Dermis blood vessel endothelial cell (primary cell): ENCODE measurements at places on chromosomes 3 and 15.

DNA sequence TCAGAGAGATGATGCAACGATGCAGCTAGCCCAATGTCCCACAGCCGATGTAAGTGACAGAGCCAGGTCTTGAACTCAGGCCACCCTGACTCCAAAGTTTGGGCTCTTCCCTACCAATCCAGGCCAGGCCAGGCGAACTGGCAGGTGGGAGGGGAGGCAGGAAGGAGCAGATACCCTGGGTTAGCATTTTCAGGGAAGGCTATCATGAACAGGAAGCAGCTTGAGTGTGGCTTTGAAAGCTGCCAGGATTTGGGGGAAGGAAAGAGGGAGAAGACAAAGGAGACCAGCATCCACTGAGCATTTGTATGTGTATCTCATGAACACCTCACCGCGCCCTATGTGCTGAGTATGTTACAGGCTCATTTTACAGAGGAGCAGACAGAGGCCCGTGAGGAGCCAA is 38.8 kb downstream of the LMCD1 start:
- peak; percentile 78 for DNase-seq

- DNase-seq = no peak
Observed at GRCh38 chr15:101390060-101390459, 95.0 kb upstream of the SNRPA1 start.

DNA sequence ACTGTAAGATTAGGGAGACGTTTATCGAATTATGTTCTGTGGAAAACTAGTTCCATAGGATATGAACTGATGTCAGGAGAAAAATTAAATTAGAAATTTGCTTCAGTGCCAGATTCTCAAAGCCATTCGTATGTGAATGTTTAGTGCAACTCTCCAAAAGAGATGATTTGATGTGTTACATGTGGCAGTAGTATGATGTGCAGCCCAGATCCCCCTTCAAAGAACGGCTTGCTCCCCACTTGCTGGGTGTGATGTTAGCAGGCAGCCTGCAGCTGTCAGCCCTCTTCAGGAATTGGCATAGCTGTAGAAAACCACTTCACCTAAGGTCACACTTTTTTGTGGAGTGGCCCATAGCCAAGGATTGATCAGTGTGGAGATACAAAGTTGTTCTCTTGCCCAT is 127.0 kb upstream of the CCDC54 start:
- no peak for DNase-seq

GRCh38 chr3:48387634-48388033 is 15.6 kb downstream of the FBXW12 start:
- DNase-seq = no peak

DNA sequence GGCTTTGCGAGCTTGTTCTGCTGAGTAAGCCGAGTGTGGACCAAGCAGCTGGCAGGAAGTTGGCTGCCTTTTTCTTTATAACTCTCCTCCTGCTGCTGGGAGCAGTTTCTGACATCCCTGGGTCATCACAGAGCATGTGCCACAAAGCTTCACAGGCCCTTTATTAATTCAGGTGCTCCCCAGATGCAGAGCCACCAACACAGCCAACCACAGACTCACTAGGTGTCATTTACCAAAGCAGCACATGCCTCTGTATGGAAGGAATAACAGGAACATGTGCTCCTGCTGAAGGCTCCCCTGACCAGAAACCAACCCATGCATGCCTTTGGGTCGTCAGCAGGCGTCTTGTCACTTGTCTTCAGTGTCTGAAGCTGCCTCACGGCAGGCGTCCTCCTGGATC is 152.5 kb downstream of the ADAMTS17 start:
- DNase-seq = no peak

DNA sequence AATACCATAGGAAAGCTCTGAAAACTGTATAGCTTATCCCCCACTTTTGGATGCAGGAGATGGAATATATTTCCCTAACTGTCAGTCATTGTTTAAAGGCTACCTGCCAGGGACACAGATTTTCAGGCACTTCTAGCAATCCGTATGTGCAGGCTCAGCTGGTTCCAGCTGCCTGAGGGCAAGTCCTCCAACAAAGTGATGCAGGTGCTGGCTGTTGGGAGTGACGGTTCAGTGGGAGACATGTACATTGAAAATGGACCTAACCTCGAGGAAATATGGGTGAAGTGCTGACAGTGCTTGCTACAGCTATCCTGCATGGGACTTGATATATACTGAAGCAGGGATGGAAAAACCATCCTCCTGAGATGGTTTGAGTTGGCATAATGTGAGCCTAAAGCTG is 153.1 kb upstream of the GAP43 start:
- DNase-seq = no peak

GRCh38 chr3:20104167-20104661 is 64.0 kb downstream of the KAT2B start:
- DNase-seq = no peak

GRCh38 chr15:73902121-73903020 is 23.9 kb upstream of the LOXL1 start:
- no peak for DNase-seq

- no peak for DNase-seq
Observed at GRCh38 chr3:9718118-9718517, 13.4 kb upstream of the BRPF1 start.

GRCh38 chr15:49288391-49288790 is 118.3 kb downstream of the GALK2 start:
- no peak for DNase-seq

- no peak for DNase-seq
Observed at GRCh38 chr3:42441791-42442190, 31.4 kb upstream of the LYZL4 start.

DNA sequence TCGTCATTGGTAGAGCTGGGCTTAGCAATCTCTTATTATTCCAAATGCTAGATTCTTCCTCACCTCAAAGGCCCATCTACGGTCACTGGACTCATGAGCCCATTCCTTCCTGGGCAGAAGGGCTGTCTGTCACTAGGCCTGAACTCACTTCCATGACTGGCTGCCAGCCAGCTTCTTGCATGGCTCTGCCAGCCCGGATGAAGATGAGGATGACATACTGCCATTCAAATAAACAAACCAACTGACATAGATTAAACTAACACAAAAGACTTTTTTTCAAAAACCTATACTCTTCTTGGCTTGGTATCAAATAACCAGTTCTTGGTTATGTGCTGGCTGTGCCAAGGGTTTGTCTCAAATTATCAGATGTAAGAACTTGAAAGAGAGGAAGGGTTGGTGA is 23.8 kb downstream of the ISL2 start:
- DNase-seq = no peak

- DNase-seq = no peak
Observed at GRCh38 chr3:190083635-190084034, 37.1 kb downstream of the P3H2 start.

DNA sequence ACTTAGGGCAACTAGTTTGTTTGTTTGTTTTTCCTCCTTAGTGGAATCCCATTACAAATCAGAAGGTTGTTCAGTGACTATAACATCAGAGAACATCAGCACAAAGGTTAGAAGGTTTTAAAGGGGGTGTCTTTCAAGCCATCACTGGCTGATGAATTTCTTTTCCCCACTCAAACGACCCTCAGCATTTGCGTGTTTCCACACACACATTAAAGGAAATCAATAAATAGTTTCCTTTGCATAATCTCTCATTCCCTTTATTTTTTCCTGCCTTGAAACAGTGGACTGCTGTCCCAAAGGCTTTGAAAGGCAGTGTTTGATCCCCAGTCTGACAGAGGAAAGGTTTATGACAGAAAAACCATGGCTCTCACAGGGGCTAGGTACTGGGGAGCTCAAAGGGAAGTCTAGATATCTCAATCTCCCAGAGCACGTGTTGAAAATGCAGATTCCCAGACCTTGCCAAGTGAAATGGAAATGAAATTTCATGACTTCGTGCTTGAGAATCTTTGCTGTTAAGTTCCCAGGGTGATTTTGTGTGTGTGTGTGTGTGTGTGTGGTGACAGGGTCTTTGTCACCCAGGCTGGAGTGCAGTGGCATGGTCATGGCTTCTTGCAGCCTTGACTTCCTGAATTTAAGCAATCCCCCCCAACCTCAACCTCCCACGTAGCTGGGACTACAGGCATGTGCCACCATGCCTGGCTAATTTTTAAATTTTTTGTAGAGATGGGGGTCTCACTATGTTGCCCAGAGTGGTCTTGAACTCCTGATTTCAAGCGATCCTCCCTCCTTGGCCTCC is 2.2 kb upstream of the INTS14 start:
- DNase-seq = no peak

GRCh38 chr3:111852540-111852939 is 6.5 kb upstream of the PHLDB2 start:
- peak; percentile 91 for DNase-seq

GRCh38 chr15:71677352-71677751 is 133.0 kb upstream of the NR2E3 start:
- peak; percentile 32 for DNase-seq

- DNase-seq = no peak
Observed at GRCh38 chr3:169477790-169478189, 185.7 kb downstream of the MECOM start.

DNA sequence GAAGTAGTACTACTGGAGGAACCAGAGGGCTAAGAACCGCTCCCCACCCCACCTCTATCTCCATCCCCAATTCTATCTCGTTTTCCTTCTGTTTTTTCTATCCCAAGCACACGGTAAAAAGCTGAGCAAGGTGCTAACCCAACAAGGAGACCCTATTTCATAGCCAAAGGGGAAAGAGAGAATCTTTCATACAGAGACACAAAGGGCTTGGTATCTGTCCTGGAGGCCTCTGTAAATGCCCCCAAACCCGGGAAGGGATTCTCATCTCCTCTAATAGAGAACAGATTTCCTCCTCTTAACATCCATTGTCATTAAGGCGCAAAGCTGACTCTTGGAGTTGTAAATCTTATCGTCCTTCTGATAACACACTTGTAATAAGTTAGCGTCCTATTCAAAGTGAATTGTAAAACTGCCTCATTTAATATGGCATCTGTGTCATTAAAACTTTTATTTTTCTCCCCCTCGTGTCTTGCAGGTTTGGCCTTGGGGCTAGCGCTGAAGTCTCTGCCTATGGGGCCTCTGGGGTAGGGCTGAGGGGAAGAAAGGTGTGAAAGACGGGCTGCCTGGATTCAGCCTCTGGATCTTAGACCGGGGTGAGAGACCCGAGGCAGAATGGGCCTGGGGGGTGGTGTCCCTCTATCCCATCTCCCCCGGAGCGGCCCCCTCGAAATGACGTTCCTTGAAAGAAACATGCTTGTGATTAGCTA is 12.1 kb downstream of the NR2F2 start:
- no peak for DNase-seq

DNA sequence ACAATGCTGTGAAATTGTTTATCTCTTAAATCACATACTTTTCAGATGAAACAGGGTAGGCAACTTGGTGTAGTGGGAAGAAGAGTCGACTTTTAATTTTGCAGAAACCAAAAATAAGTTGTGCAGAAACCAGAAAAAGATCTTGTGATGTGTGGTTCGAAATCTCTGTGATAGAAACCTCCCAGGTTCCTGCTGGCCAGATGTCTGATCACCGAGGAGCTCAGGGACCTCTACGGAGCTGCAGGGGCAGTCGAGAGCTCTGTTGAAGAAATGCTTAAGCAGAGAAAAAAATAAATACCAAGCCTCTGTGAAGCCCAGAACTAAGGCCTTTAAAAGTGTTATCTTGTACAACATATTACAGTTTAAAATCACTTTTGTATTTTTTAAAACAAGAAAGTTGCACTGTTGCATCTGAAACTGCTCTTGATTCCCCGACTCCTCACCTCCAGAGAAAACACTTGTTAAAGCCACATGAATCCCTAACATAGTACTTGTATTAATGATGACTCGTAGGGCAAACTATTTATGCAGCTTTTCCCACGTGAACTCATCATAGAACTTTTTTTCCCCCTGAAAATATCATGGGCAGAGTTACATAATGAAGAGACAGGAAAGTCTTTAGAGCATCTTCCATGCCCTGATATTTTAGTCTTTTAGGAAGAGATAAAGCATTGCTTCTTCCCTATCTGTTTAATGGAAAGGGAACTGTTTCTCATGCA is 51.3 kb downstream of the CCK start:
- DNase-seq = no peak

DNA sequence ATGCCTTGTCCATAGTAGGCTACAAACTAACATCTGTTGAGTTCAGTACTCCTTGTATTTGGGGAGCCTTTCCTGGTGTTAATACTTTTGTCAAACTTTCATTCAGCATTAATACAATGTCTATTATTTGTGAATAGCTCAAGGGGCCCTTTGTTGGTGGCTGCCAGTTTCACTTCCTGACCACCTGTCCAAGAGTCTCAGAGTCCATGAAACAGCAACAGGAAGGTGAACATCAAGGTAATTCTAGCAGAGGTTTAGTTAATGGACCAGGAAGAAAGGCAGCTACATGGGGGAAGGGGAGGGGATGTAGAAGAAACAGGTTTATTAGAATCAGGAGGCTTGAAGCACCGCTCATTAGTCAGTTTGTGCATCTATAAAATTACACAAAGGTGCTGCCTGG is 386.9 kb downstream of the PDCD6IP start:
- DNase-seq = no peak

DNA sequence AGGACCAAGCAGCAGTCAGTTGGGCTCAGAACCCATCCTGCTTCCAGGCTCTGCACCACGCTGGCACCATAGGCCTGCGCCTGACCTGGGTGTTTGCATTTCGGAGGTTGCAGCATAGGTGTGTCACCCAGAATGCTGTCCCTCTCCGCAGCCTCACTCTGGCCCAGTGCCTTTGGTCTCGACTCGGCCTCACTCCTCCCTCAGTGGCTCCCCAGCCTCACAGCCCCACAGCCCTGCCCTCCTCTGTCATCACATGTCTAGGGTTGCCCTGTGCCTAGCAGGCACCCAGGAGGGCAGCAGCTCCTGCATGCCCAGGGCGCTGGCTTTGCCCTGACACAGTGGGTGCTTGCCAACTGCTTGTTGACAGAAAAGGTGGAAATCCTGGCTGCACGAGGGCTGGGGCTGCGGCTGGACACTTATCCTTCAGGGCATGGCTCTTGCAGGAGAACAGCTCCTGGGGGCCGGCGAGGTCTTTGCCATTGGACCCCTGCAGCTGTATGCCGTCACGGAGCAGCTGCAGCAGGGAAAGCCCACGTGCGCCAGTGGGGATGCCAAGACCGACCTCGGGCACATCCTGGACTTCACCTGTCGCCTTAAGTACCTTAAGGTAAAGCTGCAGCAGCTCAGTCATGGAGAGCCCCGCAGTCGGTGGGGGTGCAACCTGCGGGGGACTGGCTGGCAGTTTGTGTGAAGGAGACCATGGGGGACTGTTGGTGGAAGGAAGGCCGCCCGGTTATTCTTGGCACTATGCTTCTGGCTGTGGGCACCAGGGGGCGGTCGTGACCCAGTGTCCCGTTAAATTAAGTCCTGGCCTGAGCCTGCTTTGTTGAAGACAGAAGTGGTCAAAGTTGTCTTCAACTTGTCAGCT is 16.2 kb downstream of the NISCH start:
- DNase-seq = peak; percentile 84
